Stimulated activated CD4-positive, alpha-beta T cell treated with anti-CD3 and anti-CD28 coated beads, TNF-alpha, amount 100 ng/mL, for 1 hour (primary cell): ENCODE measurements at places on chromosomes 4 and X.

GRCh38 chr4:10151182-10151581, 34.6 kb upstream of the WDR1 start:
- no peak for DNase-seq

GRCh38 chrX:39805825-39806224, 291.9 kb downstream of the BCOR start:
- DNase-seq, result no peak

- no peak for DNase-seq
Observed at GRCh38 chrX:107684956-107685385, 56.7 kb downstream of the PRPS1 start.

GRCh38 chr4:90876296-90876695, 749.1 kb downstream of the CCSER1 start:
- DNase-seq, result no peak

DNA sequence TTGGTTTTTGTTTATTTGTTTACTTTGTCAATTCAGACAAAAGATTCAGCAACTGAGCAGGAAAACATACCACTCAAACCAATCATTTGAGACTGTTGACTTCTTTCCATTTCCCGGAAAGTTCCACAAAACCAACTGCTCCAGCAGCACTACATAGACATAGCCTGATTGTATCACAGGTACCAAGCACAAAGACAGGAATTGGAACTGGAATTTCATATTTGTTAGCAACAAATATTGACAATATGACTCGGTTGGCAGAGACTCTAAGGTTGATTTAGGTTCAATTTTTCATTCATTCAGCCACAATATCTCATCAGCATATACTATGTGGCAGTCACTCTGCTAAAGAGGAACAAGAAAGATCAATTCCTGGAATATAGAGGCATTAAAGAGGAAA, 364.0 kb downstream of the ZIC3 start:
- DNase-seq, result no peak

GRCh38 chr4:79917246-79917645, 155.8 kb downstream of the ANTXR2 start:
- DNase-seq, result peak; percentile 24

GRCh38 chr4:107877361-107877760, 52.6 kb downstream of the SGMS2 start:
- DNase-seq, result no peak

GRCh38 chr4:23754688-23755087, 135.2 kb downstream of the PPARGC1A start:
- no peak for DNase-seq

- no peak for DNase-seq
Observed at GRCh38 chr4:184387351-184387750, 87.0 kb downstream of the IRF2 start.

GRCh38 chr4:71867598-71867997, 83.7 kb upstream of the GC start:
- no peak for DNase-seq

GRCh38 chrX:23114241-23114640, 114.5 kb downstream of the DDX53 start:
- no peak for DNase-seq

GRCh38 chr4:128663325-128663724, 146.2 kb upstream of the JADE1 start:
- no peak for DNase-seq

GRCh38 chrX:96693407-96693806, 8.8 kb downstream of the DIAPH2 start:
- no peak for DNase-seq
